Right lobe of liver (tissue), 6 donors: ENCODE measurements at places on chromosomes 3 and 15.
A peak's percentile ranks its signal among the peaks of the same experiment; 100 is the strongest.

DNA sequence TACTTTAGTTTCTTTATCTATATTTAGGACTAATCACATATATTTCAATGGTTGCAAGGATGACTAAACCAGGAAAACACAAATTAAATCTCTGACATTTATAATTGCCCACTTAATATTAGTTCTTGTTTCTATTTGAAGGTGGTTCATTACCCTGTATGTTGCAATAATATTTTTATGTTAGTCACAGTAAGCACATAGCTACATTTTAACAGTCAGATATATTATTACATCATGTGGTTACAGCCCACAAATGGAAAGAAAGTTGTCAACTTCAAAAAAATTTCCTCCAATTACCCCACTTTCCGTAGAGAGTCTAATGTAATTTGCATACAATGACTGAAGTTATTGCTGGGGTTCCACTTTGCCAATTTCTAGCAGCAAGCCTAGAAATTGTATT, 114.6 kb downstream of the TUSC7 start:
- DNase-seq: no peak

- DNase-seq: no peak
Measured at GRCh38 chr3:30226601-30227151, 379.7 kb upstream of the TGFBR2 start.

- DNase-seq: no peak
Measured at GRCh38 chr3:73467211-73467610, 157.5 kb downstream of the PDZRN3 start.

DNA sequence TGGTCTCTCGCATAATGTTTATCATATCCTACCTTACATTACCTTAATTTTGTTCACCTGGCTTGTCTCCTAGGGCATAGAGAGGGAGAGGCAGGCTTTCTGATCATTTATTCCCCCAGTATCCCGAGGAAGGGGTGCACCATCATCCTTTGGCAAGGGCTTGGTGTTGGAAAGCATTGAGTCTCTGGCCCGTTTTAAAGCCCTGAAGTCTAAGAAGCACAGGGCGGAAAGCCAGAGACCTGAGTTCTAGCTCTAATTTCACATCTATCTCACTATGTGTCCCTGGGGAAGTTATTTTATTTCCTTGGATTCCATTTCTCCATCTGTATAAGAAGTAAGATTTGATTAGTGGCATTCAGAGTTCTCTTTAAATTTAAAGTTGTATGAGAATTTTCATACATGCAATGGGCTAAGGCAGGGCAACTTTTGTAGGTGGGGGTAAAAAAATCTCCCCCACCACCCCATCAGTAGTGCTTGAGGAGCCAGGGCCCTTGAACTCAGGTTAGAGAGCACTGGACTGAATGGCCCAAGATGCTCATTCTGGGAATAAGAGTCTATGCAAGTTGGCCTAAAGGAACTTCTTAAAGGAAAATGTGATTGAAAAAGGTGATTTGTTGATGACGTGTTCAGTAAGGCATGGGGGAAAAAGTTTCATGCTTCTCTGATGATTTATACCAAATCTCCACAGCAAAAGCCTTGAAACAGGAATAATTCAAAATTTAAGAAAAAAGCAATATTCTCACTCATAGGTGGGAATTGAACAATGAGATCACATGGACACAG, 10.1 kb downstream of the TMC3 start:
- no peak for DNase-seq

DNA sequence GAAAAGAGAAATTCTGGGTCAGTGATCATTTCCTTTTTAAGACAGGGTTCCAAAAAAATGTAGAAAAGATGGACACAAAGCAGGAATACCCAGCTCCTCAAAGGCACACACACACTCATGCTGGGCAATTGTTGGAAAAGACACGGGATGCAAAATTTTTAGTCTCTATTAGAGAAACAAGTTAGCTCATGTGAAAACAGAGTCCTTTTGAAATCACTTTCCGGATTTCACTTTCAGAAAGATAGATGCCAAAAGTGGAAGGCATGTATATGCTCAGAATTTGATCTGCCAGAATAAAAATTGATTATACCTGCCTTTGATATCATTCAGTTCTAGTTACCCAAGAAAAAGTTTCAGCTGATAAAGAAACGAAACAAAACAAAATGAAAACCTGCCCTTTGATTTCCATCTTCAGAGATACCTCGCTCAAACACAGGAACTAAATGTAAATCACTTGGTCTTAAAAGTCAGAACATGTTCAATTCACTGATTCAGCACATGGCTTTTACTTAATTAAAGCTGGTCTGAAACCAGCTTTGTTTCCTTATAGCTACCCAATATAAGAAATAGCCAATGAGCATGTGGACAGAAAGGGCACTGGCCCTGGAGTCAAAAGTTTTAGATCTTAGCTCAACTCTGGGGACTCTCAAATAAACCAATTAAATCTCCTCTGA, 52.8 kb downstream of the PLD1 start:
- DNase-seq: no peak

GRCh38 chr3:123149525-123149924, 52.2 kb upstream of the SEC22A start:
- no peak for DNase-seq

GRCh38 chr15:61172325-61172724, 56.8 kb downstream of the RORA start:
- no peak for DNase-seq

DNA sequence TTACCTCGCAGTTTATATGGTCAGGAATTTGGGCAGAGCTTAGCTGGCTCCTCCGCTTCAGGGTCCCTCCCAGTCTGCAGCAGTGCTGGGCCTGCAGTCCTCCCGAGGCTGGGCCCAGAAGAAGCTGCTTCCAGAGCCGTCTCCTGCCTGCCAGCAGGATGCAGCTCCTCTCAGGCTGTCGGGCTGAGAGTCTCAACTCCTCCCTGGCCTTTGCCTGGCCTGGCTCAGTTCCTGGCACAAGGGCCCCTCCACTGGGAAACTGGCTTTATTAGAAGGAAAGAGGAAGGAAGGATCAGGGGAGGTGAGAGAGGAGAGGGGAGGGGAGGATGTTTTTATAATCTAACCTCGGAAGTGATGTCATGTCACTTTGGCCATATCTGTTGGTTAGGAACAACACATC, 72.8 kb downstream of the GABRG3 start:
- DNase-seq: no peak

DNA sequence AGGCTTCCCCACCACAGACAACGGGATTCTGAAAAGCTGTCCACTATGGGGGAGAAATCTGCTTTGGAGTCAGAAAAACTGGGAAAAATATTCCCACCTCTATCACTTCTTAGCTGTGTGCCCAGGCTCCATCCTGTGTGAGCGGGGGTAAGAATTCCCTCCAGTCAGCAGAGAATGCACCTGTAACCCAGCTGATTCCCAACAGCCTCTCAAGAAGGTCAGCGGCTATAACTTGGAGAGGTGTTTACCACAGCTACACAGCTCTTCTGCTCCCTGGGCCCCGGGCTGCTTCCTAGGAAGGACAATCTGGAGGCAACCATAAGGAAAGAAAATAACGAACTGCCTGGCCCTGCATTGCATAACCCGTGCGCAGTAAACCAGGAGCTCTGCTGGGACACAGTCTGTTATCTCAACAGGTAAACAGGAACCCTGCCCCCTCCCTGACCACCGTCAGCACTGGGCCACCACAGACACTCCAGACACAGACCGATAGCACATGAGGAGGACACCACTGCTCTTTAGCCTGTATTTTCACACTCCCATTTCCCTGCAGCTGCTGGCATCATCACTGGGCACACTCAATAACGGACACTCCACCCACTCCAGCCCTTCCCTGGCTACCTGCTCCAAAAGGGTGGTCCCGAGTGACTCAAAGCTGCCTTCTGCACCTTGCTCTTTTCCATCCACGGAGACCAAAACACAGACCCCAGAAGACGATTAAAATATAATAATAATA, 2.1 kb downstream of the RAB43 start:
- peak; percentile 95 for DNase-seq

- no peak for DNase-seq
Measured at GRCh38 chr3:139308560-139308959, 35.3 kb upstream of the MRPS22 start.

GRCh38 chr3:185236969-185237368, 16.9 kb downstream of the EHHADH start:
- DNase-seq: no peak

DNA sequence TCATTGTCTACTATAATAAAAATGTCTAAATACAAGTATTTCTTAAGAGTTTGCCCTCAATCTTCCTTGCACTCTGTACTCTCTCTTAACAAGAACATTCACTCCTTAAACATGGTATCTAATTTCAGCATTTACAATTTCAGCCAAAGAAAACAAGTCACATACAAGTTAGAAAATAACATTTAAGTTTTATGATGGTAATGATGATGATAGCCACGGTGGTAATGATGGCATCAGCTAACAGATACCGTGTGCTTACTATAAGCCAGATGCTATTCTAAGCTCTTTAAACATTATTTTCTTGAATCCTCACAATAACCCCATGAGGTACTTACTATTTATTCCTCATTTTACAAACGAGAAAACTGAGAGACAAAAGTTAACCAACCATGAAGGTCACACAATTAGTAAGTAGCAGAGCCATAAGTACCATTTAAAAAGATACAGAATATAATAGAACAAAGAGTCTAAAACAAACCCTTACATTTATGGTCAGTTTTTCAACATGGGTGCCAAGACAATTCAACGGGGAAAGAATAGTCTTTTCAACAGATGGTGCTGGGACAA, 7.4 kb downstream of the SPICE1 start:
- no peak for DNase-seq

- no peak for DNase-seq
Measured at GRCh38 chr3:18092726-18093125, 332.4 kb downstream of the SATB1 start.
